ENCODE measurements at places on chromosomes 11 and 22. TPM values are rescaled to one million over a fixed set of nuclear protein-coding genes. Genes with fewer than 3 reads are reported as not detected.

DNA sequence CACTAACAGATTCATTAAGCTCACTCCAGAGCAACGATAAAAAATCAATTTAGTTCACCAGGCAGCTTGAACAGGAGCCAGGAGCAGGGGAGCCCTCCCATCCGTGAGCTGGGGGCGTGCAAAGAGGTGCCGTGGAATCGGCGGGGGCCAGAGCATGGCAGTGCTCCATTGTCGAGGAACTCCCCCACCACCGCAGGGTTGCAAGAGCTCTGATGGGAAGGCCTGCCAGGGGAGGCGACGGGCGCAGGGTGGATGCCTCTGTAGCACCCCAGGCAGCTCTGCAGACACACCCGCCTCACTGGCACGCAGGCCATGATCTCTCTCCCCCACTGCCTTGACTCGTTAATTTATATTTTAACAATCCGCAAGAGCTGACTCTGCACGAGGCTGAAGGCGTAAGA is 433.2 kb downstream of the MIAT start:
- no peak for DNase-seq

DNA sequence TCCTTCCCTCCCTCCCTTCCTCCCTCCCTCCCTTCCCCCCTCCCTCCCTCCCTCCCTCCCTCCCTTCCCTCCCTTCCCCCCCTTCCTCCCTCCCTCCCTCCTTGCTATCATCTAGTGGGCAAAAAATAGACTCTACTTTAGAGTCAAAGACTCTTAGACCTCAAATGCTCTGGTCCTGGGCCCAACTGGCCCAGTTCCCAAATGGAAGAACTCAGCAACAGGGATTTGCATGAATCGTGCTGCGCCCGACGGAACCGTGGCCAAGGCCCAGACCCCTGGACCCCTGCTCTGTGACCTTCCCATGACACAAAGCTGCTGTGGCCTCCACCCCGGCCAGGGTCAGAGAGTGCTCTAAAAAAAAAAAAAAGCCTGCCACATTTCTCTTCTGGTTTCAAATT is 97.4 kb downstream of the WNT7B start:
- no peak for DNase-seq

Gene AIFM3
- 130 TPM for total RNA-seq

- peak; percentile 56 for DNase-seq
These were observed 16.1 kb downstream of the ALKBH8 start for GRCh38 chr11:107549253-107549953.

DNA sequence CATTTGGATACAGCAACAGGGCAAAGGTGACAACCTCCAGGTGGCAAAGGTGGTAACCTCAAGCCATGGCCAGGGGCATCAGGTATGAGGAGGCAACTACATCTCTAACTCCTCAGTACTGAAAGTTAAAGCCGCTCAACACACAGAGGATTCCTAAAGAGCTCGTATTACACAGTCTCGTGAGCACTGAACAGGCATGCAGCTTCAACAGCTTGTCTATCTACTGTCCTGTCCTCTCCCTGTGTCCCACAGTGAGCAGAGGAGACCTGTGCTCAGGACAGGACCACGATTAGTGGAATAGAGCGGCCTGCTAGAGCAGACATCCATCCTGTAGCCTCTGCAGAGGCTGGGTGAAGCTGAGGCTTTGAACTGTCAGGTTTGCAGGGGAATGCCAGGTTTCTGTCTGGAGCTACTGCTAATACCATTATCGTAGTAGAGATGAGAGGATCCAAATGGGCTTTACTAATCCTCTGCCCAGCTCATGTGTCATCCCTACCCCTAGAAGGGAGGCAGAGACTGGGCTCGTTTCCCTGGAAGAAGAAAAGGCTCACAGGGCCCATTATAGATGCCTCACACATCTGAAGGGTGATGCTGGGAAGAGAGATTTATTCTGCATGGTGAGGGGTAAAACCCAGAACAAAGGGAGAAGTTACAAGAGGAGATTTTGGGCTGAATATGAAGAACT is 415.2 kb downstream of the LARGE1 start:
- DNase-seq = no peak

Gene LMO2
- total RNA-seq = not detected

Gene CARNS1
- not detected for total RNA-seq

Gene OR4D5
- not detected for total RNA-seq

Gene POLR3H
- 33.8 TPM for total RNA-seq

Gene DUSP8
- 1.5 TPM for total RNA-seq

GRCh38 chr11:120235024-120235628 is 4.8 kb upstream of the POU2F3 start:
- DNase-seq = peak; percentile 44

GRCh38 chr11:119593346-119593745 is 135.7 kb downstream of the NECTIN1 start:
- no peak for DNase-seq

DNA sequence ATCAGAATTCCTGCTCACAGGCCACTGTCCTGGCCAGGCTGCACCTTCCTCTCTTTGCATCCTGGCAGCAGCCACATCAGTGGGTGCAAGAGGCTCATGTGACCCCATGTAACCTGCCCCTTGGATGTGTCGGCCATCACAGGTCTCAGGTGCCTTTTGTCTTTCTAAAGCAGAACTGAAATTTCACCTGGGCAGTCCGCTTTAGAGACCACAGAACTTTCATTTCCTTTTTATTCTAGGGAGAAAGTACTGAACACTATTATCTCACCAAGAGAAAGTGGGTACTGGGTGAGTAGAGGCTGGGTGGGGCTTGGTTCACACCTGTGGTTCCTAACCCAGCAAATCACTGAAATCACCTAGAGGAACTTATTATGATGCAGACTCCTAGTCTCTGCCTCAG is 51.7 kb upstream of the NUP160 start:
- no peak for DNase-seq

GRCh38 chr11:121244884-121245283 is 47.7 kb upstream of the SC5D start:
- no peak for DNase-seq

Gene CBLIF
- total RNA-seq = not detected

Gene KRTAP5-11
- not detected for total RNA-seq

Gene HARBI1
- 0.62 TPM for total RNA-seq

DNA sequence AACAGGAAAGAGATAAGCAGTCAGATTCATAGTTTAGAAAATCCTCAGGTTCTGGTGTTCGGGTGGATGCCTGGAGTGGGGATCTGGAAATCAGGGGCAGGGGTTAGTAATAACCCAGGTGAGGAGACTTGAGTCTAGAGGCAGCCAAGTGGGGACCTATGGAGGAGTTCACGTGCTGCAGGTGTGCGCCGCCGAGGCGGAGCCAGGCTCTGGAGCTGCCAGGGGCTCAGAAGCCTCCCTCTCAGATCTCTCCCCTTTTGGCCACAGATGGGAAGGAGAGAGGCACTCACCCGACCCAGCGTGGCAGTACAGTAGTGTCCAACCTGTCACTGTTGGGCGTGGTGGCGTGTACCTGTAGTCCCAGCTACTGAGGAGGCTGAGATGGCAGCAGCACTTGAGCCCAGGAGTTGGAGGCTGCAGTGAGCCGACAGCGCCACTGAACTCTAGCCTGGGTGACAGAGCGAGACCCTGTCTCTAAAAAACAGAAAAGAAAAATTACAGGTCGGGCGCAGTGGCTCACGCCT is 27.5 kb downstream of the TXN2 start:
- DNase-seq = no peak

- DNase-seq = no peak
These were observed 56.9 kb downstream of the SLC35F2 start for GRCh38 chr11:107801641-107802040.

DNA sequence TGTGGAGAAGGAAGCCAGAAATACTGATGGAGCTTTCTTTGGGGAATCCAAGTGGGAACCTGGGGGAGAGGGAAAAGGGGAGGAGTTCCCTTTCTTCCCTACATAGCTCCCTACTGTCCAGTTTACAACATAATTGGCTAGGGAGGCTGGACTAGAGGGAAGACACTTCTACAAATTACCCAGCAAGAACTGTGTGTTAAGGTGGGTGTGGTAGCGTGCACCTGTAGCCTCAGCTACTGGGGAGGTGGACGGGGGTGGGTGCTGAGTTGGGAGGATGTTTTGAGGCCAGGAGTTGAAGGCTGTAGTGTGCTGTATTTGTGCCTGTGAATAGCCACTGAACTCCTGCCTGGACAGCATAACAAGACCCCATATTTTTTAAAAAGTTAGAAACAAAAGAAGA is 74.0 kb downstream of the NAV2 start:
- DNase-seq = no peak

- no peak for DNase-seq
These were observed 161.7 kb upstream of the ARHGAP20 start for GRCh38 chr11:110873975-110874374.

Gene SLC29A2
- total RNA-seq = 3.0 TPM

GRCh38 chr11:66467756-66468155 is 1.1 kb downstream of the PELI3 start:
- DNase-seq = peak; percentile 19

DNA sequence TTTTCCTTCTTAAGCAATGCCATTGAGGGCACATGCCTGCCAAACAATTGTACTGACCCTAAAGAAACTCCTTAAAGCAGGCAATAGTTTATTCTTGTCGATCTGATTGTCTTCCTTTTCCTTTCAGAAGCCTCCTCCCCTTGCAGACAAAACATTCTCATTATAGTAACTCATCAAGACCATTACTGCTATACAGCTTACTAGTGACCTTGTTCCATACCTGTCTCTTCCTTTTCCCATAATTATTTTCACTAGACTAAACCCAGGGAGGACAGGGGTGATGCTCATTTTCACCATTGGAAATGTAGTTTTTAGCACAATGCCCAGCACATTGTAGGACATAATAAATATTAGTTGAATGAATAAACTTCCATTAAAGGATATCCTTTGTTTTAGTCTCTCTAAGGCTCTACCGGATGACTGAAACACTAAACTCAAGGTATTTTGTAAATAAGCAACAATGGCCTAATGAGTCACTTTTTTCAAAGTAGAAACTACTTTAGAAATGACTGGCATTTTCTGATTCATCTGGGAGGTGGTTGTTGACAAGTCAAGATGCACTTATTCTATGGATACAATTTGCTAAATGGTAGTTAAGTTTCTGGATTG is 9.3 kb upstream of the MSANTD4 start:
- DNase-seq = no peak

DNA sequence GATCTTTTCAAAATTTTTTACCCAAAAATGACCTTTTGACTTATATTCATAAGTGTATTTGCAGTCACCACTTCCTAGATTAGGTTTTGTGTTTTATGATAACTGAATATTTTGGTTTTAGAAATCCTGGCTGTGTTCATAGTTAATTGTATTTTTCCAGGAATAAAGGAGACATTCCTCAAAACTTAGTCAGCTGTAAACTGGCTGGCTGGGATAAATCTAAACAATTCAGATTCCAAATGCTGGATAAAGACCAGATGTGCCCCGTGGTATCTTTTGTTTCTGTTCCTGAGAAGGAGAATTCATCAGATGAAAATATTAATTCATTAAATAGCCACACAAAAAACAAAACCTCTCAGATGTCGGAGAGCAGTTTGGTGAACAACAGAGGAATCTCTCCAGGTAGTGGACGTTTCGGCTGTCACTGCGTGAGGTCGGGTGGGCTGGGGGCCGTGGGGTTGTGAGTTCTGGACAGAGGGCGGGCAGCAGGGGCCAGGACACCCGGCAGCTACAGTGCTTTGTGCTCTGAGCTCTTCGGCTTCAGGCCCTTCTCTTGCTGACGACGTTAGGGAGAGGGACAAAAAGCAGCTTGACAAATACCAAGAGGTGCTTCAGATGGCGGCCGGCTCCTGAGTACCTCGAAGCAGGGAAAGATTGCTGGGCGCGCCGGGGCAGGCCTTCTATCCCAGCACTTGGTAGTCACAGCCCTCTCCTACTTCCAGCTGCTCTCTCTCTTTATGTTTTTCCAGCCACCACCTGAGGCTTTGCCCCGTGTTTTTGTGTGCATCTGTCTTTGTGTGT is 24.6 kb downstream of the MOV10L1 start:
- DNase-seq = no peak

DNA sequence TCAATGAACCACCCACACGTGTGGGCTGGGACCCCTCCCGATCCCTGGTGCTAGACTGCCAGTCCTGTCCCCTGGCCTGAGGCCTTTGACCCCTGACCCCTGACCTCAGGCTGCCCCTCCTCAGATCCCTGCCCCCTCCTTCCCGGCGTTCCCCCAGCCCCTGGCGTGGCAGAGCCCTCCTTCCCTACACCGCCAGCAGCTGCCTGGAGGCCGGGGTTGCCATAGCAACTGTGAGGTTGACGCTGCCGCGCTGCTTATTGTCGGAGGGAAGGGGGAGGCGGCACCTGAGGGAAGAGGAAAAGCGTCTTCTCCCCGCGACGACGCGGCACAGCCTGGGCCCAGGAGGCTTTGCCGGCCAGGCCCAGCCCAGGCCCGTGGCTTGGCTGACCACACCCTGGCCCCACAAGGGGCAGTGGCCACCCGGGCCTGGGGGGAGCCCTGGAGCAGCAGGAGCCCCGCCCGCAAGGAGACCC is 32.6 kb downstream of the SHANK3 start:
- DNase-seq = peak; percentile 80

GRCh38 chr11:44718612-44719390 is 8.0 kb upstream of the TSPAN18 start:
- no peak for DNase-seq

DNA sequence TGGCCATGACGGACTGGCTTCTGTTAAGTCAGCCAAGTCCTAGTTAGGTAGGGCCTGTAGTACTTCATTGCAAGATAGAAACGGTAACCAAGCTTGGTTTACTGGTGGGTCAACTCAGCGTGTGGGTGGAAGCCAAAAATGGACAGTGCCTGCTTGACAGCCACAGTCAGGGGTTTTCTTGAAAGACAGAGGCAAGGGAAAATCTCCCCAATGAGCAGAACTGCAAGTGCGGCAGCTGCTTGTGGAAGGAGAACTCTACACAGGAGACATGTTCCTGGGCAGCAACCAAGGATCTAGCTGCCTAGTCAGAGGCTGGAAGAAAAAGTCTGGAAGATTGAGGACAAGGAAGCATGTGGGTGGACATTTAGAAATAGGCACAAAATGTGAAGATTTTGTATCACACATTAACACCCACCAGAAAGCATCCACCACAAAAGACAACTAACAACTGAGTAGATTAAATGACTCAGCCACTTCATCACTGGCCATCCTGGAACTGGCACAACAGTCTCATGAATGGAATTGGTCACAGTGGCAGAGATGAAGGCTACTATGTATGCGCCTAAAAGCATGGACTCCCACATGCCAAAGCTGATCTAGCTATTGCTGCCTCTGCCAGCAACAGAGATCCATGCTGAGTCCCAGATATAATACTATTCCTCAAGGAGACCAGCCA is 40.9 kb upstream of the SCUBE2 start:
- no peak for DNase-seq

DNA sequence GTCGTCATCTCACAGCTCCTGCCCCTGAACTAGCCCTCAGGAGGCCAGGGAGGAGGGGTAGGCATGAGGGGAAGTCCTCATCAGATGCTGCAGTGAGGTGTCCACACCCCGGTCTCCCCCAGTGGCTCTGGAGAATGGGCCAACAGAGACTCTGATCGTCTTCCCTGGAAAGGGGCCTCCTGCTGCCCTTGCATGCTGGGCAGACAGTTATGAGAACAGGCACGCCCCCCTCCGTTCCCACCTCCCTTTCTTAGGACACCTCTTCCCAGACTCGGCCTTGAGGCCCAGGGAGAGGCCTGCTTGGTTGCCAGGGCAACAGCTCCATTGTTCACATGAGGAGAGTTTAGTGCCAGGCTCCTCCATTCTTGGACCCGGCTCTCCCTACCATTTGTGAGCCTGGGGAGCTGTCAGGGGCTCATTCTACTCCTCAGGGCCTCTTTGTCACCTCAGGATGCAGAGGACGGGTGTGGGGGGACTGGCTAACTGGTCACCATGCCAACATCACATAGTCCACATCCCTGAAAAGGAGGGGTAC is 157.7 kb downstream of the TTC17 start:
- no peak for DNase-seq

Data from G401 (cell line).